ENCODE measurements at places on chromosomes 4 and X. TPM values are rescaled to one million over a fixed set of nuclear protein-coding genes. Genes with fewer than 3 reads are reported as not detected.

Gene KCND1
- 0.52 TPM for total RNA-seq

Gene SMIM31
- total RNA-seq, result not detected

Gene GAR1
- total RNA-seq, result 4.7 TPM

Gene CCKAR
- not detected for total RNA-seq

Gene RBMX2
- total RNA-seq, result 23.0 TPM

All from skeletal muscle tissue (tissue), 5 donors.